Activated naive CD4-positive, alpha-beta T cell treated with anti-CD3 and anti-CD28 coated beads for 36 hours (primary cell): ENCODE measurements at places on chromosomes 12 and 14.

DNA sequence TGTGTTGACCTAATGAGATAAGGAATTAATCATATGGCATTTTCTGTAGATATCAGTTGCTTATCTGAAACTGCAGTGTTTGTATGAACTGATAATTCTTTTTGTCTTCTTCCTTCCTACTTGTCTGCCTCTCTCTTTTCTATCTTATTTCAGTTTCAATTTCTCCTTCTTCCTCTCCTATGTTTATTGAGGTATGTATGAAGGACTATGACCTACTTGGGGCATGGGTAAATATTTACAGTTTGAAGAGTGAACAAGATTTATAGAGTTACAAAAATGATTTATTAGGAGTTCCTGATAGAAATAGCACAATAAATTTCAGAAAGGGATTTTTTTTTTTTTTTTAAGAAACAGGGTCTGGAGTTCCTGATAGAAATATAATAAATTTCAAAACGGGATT, 88.7 kb upstream of the MUCL1 start:
- no peak for DNase-seq

GRCh38 chr12:2998789-2999264, 39.6 kb downstream of the TEAD4 start:
- DNase-seq = no peak

GRCh38 chr12:77116277-77116676, 50.9 kb upstream of the E2F7 start:
- no peak for DNase-seq

DNA sequence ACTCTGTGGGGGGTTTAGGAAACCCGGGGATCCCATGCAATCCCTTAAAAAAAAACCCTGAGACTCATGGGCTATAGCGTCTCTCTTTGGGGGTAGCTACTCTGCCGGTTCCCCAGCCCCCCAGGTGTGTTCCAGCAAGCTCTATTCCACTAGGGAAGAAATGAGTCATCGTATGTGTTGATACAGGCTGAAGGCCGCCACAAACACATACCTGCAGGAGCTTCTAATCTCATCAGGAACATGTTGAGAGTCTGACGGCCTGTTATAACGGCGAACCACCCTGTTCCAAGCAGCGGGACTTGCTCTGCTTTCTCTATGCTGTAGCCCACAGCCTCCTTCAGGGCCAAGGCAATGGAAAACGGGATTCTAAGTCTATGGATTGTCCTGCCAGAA, 977 bp upstream of the KRT5 start:
- no peak for DNase-seq

GRCh38 chr14:50085570-50086320, 30.6 kb downstream of the VCPKMT start:
- peak; percentile 77 for DNase-seq

GRCh38 chr12:110289044-110289710, 8.1 kb downstream of the ATP2A2 start:
- no peak for DNase-seq

GRCh38 chr12:31363416-31363809, 37.5 kb upstream of the SINHCAF start:
- no peak for DNase-seq

- no peak for DNase-seq
Measured at GRCh38 chr14:33586806-33587205, 364.1 kb downstream of the EGLN3 start.

DNA sequence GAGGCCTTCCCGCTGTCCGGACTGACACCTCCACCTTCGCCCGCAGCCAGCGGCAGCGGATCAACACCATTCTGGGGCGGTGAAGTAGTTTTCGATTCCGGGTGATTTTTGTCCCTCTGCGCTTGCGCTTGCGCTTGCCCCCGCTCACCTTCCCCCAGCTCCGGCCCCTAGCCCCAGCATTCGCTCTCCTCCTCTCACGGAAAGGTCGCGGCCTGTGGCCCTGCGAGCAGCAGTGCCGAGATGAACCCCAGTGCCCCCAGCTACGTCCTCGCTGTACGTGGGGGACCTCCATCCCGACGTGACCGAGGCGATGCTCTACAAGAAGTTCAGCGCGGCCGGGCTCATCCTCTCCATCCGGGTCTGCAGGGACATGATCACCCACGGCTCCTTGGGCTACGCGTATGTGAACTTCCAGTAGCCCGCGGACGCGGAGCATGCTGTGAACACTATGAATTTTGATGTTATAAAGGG, 22.7 kb upstream of the SRGAP1 start:
- peak; percentile 6 for DNase-seq

- no peak for DNase-seq
Measured at GRCh38 chr14:105500726-105501101, 9.7 kb downstream of the TEDC1 start.

- no peak for DNase-seq
Measured at GRCh38 chr12:18908191-18908590, 170.3 kb downstream of the CAPZA3 start.

- DNase-seq = no peak
Measured at GRCh38 chr12:79020106-79020505, 155.5 kb downstream of the SYT1 start.

DNA sequence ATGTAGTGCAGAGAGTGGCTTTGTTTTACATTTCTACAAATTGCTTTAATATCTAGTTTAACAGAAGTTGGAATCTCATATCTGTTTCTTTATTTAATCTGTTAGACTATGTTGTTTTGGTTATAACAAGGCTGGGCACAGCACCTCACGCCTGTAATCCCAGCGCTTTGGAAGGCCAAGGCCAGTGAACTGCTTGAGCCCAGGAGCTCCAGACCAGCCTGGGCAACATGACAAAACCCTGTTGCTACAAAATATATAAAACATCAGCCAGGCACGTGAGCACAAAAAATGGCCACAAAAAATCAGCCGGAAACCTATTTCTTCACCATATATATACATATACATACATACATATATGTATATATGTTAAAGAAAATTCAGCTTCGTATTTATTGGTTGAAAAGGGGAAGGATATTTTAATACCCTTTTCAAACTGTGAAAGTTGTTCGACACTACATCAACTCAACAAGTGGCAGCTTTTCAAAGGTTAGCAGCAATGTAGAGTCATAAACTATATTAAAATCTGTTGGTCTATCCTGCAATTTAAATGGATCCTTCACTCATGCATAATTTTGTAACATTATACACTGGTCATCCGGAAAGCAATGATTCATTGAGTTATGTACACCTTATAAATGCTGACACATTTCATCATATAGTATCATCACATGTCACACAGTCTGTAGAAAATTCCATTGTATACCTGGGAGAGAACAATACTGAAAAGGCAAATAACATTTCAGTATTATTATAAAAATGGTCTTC, 7.1 kb downstream of the NR2C1 start:
- DNase-seq = no peak

GRCh38 chr12:50537538-50537919, 32.7 kb downstream of the DIP2B start:
- no peak for DNase-seq

GRCh38 chr12:28710882-28711281, 438.2 kb upstream of the FAR2 start:
- no peak for DNase-seq

- DNase-seq = no peak
Measured at GRCh38 chr12:100908501-100908900, 113.9 kb downstream of the ANO4 start.

DNA sequence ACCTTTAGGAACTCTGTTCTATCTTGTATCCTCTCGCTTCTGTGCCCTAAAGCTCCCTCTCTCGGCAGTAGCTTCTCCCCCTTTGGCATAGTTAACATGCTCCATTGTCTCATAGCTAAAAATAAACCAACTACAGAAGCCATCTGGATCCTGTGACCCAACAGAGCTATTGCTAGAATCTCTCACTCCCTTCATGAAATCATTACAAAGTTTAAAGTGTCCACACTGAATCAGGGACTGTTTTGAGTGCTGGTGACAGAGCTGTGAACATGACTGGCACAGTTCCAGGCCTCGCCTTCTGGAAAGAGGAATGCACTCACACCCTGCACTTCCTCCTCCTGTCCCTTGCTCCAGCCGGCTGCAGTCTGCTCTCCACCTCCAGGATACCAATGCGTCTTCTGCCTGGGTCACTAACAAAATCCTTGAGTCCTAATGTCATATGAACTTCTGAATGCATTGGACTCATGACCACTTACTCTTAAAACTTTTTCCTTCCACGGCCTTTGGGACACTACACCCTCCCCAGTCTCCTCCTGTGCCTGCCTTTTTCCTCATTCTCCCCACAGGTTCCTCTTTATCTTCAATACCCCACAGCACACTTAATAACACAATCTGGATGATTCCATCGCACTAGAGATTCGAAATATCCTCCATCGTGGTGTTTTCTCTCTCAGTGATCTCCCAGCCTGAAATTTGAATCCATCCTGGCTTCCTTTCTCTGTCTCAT, 13.2 kb downstream of the PLBD1 start:
- DNase-seq = no peak

GRCh38 chr12:18139989-18140596, 50.1 kb upstream of the RERGL start:
- no peak for DNase-seq

- DNase-seq = no peak
Measured at GRCh38 chr14:33363682-33364081, 425.0 kb downstream of the NPAS3 start.

- DNase-seq = peak; percentile 64
Measured at GRCh38 chr14:105974902-105975301, 448.5 kb downstream of the TMEM121 start.

DNA sequence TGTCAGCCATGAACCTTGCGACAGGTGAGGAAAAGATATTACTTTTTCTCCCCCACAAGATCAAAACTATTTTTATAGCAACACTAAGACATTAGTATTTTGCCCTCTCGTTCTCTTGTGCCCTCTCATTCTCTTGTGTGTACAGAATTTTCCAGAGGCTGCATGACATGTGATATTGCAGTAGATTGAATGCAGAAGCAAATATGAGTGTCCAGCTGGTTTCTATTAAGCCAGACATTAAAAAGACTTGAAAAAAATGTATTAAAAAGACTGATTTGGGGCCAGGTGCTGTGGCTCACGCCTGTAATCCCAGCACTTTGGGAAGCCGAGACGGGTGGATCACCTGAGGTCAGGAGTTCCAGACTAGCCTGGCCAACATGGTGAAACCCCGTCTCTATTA, 63.7 kb upstream of the ZFP36L1 start:
- DNase-seq = no peak

- DNase-seq = no peak
Measured at GRCh38 chr12:66405395-66405794, 103.1 kb downstream of the HELB start.

DNA sequence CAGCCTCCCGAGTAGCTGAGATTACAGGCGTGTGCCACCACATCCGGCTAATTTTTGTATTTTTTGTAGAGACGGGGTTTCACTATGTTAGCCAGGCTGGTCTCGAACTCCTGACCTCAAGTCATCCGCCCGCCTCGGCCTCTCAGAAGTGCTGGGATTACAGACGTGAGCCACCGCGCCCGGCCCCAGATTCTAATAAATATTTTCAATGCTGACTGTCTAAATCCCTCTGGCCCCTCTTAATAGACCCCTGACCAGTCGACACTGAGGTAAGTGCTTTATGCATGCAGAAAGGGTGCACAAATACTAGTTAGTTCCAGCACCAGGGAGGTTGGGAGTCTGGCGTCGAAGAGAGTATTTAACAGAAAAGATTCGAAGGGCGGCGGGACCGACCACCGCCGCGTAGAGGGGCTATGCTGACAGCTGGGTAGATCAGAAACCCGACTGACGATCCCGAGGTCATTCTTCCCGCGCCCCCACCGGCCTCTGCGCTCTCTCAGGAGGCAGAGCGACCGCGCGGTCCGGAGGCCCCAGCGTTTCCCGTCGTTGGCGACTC, 1.1 kb upstream of the SPATS2 start:
- DNase-seq = peak; percentile 21

- no peak for DNase-seq
Measured at GRCh38 chr12:27305673-27306456, 26.8 kb upstream of the BMAL2 start.

- no peak for DNase-seq
Measured at GRCh38 chr14:44396226-44396625, 110.9 kb downstream of the FSCB start.

GRCh38 chr14:80110721-80111120, 100.6 kb downstream of the DIO2 start:
- no peak for DNase-seq

- DNase-seq = no peak
Measured at GRCh38 chr14:72830356-72830755, 63.5 kb downstream of the DPF3 start.

GRCh38 chr12:75720812-75721641, 209.6 kb upstream of the KRR1 start:
- no peak for DNase-seq

GRCh38 chr14:21712036-21712435, 38.4 kb upstream of the OR4E1 start:
- DNase-seq = no peak

- no peak for DNase-seq
Measured at GRCh38 chr12:92605621-92606170, 97.1 kb upstream of the PLEKHG7 start.

GRCh38 chr12:91397866-91398532, 215.4 kb upstream of the DCN start:
- no peak for DNase-seq

GRCh38 chr12:15200641-15201040, 20.6 kb downstream of the RERG start:
- no peak for DNase-seq

GRCh38 chr12:48033451-48033850, 29.2 kb upstream of the COL2A1 start:
- no peak for DNase-seq

- DNase-seq = no peak
Measured at GRCh38 chr12:56953314-56953713, 4.1 kb downstream of the RDH16 start.

GRCh38 chr14:69439521-69440270, 41.2 kb downstream of the SLC39A9 start:
- no peak for DNase-seq

GRCh38 chr12:22380031-22380430, 45.5 kb upstream of the ST8SIA1 start:
- DNase-seq = no peak

- DNase-seq = no peak
Measured at GRCh38 chr14:35229084-35229791, 62.9 kb upstream of the PSMA6 start.

DNA sequence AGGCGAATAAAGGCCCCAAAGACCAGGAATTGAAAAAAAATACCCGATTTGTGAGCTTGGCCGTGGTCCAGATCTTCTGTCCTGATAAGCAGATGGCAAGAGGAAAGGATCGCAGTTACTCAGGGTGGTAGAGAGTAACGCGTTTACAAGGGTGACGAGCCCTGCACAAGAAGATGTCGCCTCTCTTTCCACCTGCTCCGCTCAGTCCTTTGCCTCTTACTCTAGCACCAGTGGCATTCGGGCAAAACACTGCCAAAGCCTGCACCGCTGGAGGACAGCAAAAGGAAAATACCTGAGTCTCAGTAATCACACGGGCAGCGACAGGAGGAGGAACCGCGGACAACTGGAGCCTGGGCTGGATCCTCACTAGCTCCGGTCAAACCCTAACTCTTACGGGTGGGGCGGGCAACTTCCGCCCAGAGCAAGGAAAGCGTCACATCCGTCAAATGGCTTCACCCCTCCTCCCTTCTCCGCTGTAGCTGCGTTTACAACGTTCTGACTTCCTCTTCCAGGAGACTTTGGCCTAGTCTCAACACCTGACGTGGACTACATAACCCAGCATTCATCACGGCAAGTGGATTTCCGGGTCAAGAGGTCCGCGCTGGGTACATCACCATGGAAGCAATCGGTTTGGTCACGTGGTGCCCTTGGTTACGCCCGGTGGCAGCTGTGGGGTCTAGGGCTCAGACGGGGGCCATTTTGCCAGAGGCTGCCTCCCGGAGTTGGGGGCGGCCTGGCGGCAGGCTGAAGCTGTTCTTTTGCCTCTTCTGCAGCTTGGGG, at the start of the genes KLHL28 and TOGARAM1:
Gene KLHL28, minus strand, starts transcription at position 394 of the 780 bp plus-strand sequence. CDS start 16,019 bp downstream, outside the sequence.
Gene TOGARAM1, plus strand, starts transcription at position 637 of the 780 bp plus-strand sequence. CDS start 232 bp downstream, outside the sequence.
- peak; percentile 98 for DNase-seq
